Inflammatory macrophage (primary cell): ENCODE measurements at places on chromosomes 3 and 15.

DNA sequence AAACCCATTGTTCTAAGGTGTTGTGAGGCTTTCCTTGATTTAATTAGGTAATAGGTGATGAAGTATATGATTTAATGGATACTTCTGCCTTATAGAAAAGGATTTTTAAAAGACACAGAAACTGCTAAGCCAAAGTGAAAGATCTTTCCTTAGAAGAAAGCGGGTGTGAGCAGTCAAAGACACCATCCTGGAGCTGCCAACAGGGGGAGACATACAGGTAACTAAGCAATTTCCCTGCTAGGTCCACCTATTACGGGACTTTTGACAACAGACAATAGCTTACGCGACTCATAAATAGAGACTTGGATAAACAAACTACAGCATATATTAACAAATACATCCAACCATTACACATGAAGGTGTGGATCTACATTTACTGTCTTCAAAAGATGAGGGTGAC lies 669.5 kb downstream of the SQOR start:
- peak; percentile 2 for DNase-seq

DNA sequence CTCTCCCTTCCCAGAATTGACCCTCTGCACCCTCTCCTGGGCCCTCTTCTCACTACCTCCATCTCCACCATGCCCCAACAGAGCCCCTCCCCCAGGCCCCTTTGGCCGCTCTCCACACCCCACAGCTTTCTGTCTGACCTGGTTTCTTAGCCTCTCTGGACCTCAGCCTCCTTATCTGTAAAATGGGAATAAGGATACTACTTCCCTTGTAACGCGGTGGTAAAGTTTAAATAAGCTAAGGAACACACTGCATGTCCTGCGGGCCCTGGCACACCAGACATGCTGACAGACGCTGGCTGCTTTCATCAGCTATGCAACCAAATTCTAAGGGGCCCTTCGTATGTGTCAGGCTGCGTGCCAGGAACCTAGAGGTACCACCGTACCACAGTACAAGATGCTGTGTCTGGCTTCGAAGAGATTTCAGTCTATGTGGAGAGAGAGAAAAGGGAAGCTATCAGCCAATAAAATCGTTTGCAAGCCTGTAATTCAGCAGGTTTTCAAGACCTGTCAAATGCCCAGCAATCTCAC lies 777 bp upstream of the SLC51A start:
- DNase-seq, result no peak

- DNase-seq, result no peak
These were observed 241.8 kb downstream of the CTNNB1 start for GRCh38 chr3:41441139-41441538.

- peak; percentile 80 for DNase-seq
These were observed 91.1 kb upstream of the RNF7 start for GRCh38 chr3:141646760-141647561.

- DNase-seq, result no peak
These were observed 240.7 kb upstream of the UMPS start for GRCh38 chr3:124489506-124489905.

DNA sequence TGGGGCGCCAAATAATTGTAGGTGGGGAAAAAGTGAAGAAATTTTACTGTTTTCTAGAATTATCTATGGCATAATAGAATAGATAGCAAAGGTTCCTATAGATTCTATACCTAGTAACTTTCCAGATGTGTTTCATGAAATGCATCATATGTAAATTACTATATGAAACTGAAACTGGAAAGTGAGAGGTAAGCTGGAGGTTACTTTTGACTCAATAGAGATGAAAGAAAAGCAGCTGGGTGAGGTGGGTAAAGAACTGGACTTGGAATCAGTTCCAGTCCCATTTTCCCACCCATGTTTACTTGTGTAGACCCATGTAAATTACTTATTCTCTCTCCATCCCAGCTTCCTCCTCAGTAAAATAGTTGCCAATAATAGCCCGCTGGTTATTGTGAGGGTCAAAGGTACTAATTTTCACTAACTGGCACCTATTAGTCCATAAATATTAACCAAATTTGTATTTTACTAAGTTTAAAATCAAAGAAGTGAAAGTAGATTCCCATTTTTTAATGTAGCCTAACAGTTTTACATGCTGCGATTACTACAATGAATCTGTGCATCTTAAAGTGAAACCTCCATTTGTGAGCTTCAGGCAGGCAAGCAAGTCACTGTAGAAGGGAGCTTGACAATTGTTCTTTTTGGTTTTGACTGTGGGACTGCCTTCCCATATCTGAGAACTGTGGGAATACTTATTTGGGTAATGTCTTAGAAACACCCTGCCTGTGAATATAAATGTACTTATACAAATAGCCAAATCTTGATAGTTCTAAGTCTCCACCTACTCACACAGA lies 312.1 kb downstream of the SLC9A9 start:
- no peak for DNase-seq

DNA sequence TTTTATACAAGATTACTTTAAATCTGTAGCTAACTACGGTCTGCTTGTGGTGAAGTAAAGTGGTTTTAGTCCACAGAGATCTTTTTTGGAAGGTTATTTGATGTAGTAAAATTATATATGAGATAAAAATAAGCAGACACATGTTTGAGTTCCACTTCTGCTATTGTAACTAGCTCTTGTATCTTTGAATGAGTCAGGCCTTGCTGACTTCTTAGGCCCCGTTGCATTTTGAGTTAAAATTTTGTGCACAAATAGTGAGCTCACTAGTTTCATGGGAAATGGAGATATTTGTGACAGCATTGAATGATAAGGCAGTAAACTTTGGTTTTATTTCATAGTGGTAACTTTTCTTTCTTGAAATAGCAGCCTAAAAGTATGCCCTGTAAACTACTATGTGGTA lies 42.6 kb downstream of the ARIH1 start:
- no peak for DNase-seq

- no peak for DNase-seq
These were observed 39.6 kb downstream of the C3orf38 start for GRCh38 chr3:88189361-88189810.

DNA sequence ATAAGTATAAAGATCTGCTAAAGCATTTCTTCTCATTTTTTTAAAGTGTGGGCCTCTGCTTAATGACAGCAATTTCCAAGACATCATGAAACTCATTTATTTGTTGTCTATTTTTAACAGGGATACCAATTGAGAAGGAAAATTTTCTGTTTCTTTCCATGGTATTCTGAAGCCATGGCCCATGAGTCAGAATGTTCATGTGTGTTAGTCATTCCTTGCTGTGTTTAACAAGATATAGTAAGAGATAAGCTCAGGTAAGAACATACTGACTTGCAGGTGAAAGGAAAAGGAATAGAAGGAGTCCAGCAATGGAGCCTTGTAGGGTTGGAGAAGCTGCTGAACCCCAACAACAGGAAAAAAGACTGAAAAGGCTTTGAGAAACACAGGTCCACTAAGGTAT lies 17.0 kb upstream of the ARID3B start:
- DNase-seq, result no peak

DNA sequence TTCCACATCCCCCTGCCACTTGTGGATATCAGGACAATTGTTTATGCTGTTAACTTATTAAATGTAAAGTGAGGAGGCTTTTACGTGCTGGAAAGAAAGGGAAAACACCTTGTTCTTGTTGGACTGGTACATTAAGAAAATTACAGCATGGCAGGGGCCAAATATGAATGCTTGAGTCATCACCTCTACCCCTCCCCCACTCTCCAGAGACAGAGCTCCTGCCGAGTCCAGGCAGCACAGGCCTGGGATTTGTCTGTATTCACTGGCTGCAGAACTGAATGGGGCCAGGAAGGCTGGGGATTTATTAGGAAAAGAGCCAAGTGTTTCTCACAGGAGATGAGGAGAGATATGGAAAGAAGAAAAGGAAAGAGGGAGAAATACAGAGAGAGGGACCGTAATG lies 308.9 kb downstream of the EPHB1 start:
- DNase-seq, result no peak

- no peak for DNase-seq
These were observed 7.1 kb downstream of the CSPG5 start for GRCh38 chr3:47571391-47572175.

DNA sequence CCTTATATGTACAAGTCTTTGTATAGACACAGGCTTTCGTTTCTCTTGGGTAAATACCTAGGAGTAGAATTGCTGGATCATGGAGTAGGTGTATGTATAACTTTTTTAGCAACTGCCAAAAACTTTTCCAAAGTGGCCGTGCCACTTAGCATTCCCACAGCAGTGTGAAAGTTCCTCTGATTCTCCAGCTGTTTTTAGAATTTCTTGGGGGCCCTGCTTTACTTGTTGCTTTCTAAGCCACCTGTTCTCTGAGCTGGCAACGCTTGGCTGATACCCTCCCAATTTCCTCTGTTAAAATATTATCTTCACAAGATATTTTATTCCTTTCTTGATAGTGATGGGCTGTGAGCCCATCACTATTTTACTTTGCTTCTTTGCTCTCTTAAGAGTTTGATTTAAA lies 19.2 kb downstream of the LIMD1 start:
- no peak for DNase-seq

DNA sequence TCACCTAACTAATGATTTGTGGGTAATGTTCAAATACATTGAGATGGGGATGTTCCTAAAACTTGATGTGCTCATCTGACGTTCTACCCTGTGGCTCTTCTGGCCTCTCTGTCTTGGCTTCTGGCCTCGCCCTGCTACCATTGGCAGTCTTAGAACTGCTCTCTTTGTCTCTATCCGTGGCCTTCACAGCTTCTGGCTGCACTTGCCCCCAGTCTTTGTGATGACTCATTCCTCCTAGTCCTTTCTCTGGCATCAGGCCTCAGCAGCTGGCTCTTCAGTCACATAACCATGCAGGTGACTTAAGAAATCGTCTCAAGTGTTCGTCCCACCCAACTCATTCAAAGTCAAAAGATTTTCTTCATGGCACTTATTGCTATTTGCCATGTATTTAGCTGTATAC lies 188.1 kb downstream of the BBX start:
- DNase-seq, result no peak

DNA sequence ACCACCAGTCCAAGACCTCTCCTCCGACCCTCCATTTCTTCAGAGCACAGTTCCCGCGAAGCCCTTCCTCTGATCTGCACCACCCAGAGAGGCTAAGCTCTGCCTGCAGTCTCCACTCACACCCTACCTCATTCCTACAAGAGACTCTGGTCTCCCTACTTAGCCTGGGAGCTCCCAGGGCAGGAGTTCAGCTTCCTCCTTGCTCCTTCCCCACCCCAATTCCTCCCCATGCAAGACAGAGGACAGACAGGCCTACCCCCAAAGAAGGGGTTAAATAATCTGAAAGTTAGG lies 12.6 kb upstream of the VIPR1 start:
- no peak for DNase-seq

GRCh38 chr3:7536921-7537320 lies 676.0 kb downstream of the GRM7 start:
- no peak for DNase-seq

- no peak for DNase-seq
These were observed 80.4 kb downstream of the IQSEC1 start for GRCh38 chr3:12992629-12993516.

GRCh38 chr15:62969442-62970089 lies 73.0 kb upstream of the TPM1 start:
- DNase-seq, result no peak

DNA sequence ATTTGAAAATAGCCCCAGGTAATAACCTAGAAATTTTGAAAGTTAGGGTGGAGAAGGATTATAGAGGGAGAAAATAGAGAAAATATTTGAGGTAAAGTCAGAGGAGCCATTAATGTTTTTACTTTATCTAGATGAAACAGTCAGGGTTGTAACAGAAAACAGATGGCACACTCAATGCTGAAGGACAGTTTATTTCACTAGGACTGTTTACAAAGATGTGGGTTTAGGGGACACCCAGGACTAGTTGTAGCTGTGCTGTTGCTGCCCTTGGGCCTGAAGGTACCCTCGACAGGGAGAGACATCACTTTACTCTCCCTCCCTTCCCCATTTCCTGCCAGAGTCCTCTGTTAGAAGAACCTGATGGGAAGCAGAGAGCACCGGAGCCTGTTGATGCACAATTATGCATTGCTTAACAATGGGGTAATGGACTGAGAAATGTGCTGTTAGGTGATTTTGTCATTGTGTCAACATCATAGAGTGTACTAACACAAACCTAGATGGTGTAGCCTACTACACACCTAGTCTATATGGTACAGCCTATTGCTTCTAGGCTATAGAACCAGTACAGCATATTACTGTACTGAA lies 103.8 kb downstream of the GALK2 start:
- no peak for DNase-seq
